Neural crest cell (in vitro differentiated cells): ENCODE measurements at places on chromosomes 6 and 20. TPM values are rescaled to one million over a fixed set of nuclear protein-coding genes. Genes with fewer than 3 reads are reported as not detected.

The HEY2 gene
- 10.8 and 11.6 TPM in 2 replicates for total RNA-seq

The CCN2 gene
- total RNA-seq = 20.3 and 24.2 TPM in 2 replicates

The HSPA1L gene
- total RNA-seq = 1.5 and 1.8 TPM in 2 replicates

The CLPSL1 gene
- not detected in 2 replicates for total RNA-seq

The SRC gene
- total RNA-seq = 58.6 and 60.4 TPM in 2 replicates

The E2F1 gene
- 84.8 and 94.9 TPM in 2 replicates for total RNA-seq

- DNase-seq = no peak
Measured at GRCh38 chr6:16762268-16762549, 949 bp upstream of the ATXN1 start.

GRCh38 chr20:53050338-53050737 is 78.2 kb downstream of the TSHZ2 start:
- no peak for DNase-seq

GRCh38 chr6:83443516-83443915 is 12.7 kb upstream of the ME1 start:
- DNase-seq = no peak

GRCh38 chr20:2093159-2093781 is 8.4 kb upstream of the STK35 start:
- no peak for DNase-seq

DNA sequence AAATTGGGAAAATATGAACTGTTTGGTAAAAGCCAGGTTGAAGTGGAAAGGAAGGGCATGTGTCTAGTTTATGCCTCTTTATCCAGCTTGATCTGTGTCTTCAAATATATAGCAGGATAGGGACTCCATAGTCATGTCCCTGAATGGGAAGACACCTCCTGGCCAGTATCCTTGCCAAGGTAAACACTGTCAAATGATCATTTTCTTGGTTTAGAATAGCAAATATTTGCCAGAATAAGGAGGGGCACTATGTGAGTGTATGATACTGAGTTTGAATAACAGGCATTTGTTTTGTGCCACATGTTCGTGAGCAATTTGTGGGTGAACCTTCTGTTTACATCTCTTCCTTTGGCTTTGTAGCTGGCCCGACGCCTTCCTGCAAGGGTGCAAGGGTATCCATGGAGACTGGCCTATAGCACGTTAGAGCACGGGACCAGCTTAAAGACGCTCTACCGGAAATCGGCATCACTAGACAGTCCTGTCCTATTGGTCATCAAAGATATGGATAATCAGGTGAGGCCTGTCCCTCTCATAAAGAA is 34.2 kb upstream of the HINT3 start:
- no peak for DNase-seq

DNA sequence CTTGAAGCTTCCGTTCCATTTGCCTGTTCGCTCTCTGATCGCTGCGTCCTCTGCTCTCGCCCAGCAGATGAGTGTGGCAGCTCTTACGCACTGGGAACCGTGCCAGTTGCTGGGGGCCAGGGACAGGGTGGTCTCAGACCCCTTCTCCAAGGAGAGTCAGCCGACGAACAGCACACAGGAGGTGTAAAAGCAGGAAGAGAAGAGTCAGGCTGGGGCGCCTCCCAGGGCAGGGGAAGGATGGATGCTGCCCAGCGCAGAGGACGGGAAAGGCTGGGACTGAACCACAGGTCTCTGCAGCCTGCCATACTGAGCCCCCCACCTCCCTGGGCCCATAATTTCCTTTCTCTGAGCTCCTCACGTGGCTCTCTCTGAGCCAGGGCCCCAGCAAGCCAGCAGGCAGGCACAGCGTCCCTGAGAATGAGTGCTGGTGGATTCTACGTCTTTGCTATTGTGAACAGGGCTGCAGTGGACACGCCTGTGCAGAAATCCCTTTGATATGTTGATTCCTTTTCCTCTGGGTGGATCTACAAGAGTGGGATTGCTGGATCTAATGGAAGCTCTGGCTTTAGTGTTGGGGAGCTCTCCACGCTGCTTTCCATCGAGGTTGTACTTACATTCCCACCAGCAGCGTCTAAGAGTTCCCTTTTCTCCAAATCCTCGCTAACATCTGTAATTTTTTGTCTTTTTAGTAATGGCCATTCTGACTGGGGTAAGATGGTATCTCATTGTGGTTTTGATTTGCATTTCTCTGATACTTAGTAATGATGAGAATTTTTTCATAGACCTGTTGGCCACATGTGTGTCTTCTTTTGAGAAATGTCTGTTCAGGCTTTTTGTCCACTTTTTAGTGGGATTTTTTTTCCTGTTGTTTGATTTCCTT is 104.1 kb downstream of the PSMB1 start:
- DNase-seq = no peak

DNA sequence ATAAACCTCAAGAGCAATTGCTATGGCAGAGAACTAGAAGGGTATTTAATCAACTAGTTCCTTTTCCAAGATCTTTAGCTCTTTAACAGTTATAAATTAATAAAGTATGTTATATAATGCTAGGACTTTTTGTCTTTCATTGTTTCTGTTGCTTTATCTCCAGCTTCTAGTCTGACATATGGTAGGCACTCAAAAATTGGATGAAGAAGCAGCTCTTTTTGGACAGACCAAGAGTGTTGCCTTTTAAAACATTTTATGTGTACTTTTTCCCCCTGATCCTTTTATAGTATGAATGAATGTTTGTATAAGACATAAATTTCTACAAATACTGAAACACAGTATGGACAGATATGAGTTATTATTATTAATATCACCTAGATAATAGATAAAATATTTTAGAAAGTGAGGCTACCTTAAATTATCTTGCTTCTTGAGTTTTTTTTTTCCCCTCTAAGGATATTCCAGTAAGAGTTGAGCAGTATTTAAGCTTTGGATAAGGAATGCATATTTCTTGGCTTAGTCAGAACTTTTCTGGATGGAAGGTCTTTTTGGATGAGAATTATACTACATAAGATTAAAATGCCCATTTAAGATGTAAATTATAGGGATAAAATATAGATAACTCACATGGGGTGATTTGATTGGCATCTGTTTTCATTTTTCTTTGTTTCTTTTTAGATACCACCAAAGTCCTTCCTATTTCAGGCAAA is 16.6 kb downstream of the LAMA2 start:
- DNase-seq = no peak

DNA sequence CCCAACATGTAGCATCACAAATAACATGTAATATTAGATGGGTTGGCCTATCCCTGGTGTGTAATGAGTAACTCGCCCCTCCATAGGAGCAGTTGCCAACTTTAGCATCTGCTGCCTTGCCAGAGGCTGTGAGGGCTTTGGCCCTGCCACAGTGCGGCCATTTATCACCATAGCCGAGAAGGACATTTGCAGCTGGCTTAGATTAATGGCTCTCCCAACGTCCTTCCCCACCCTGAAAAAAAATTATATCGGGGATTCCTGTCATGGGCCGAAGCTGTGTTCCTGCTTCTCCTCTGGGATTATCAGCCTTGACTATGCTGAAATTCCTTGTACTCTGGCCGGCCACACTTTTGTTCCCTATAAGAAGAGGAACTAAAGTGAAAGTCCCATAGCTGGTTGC is 7.6 kb upstream of the ADIG start:
- no peak for DNase-seq

- no peak for DNase-seq
Measured at GRCh38 chr20:37226889-37227288, 34.7 kb downstream of the GHRH start.

DNA sequence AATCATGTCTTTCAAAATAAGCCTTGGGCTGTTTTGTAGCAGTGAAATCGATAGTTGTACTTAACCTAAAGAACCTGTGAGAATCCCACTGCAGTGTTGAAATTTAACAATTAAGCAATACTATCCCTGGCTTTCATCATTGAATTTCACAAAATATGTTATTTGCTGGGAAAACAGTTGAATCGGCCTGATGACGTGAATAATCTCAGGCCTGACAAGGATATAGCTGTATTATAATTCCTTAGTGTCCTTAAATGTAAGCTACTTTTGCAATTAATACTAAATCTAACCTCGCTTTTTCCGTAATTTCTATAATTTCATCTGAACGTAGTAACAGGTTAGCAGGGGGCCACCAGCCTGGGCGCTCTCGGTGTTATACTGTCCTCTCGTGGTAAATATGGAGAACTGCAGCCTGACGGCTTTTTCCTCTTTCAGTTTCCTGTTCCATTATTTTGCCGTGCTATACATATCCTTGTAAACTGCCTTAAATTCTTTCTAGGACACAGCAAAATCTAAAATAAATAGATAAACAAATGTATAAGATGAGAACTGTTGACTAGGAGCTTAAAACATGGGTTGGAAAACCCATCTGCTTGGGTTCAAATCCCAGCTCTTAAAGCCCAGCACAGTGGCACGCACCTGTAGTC is 24.0 kb downstream of the MTFR2 start:
- peak; percentile 65 for DNase-seq

DNA sequence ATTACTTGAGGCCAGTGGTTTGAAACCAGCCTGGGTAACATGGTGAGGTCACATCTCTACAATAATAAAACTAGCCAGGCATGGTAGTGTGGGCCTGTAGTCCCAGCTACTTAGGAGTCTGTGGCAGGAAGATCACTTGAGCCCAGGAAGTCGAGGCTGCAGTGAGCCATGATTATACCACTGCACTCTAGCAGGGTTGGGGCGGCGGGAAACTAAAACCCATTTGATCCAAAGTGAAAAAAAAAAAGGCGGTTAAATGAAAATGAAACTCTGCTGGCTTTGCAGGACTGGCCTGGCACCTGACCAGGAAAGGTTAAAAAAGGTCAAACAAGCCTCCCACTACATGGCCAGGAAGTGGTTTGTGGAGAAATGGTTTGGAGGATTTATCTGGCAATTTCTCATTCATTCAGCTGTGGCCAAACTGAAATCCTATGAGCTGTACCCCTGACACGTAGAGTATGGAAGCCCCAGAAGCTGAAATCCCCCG is 36.6 kb downstream of the MTRES1 start:
- DNase-seq = no peak

GRCh38 chr6:130322673-130323268 is 43.0 kb upstream of the TMEM200A start:
- DNase-seq = peak; percentile 18

GRCh38 chr20:48751871-48752270 is 75.9 kb downstream of the PREX1 start:
- DNase-seq = no peak
